ENCODE measurements at places on chromosomes 6 and 20. TPM values are rescaled to one million over a fixed set of nuclear protein-coding genes. Genes with fewer than 3 reads are reported as not detected.

The GRIK2 gene
- total RNA-seq, result not detected

The TCP1 gene
- total RNA-seq, result 310 TPM

The TMEM217 gene
- 19.7 TPM for total RNA-seq

The TUBB2B gene
- 5.6 TPM for total RNA-seq

Data from vein endothelial cell (primary cell).